ENCODE measurements at places on chromosomes 12 and 14.

- no peak for DNase-seq
Measured at GRCh38 chr12:68403296-68403695, 71.1 kb upstream of the MDM1 start.

- DNase-seq: no peak
Measured at GRCh38 chr12:4174417-4174816, 99.1 kb upstream of the CCND2 start.

DNA sequence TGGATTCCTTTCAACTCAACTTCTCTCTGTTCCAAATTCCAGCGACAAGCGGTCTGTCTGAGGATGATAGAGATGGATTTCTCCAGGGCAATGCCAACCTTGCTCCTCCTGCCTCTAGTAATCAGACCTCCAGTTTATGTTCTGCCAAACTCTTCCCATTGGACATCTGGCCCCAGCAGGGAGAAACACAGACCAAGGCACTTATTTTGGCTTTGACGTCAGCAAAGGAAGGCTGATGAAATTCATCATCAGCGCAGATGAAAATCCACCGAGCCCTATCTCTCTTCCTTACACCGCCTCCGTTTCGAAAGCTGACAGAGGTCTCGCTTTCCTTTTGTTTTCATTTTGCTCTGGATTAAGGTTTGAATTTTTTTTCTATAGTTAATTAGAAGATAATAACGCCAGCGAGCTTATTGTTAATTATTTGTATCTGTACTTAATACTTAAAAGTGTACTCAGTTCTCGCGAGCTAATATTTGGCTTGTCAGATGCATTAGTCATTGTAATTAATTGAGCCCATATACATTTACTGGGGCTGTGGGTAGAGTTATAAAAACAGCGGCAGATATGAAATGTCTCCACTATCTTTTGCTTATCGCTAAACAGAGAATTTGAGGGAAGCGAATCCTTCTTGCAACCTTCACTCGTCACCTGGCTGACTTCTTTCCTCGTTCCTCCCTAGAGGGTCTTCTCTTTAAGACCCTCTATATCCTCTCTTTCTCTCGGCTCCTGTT is 35.9 kb upstream of the MED13L start:
- no peak for DNase-seq

GRCh38 chr12:14369311-14369710 is 3.8 kb downstream of the ATF7IP start:
- DNase-seq: no peak

DNA sequence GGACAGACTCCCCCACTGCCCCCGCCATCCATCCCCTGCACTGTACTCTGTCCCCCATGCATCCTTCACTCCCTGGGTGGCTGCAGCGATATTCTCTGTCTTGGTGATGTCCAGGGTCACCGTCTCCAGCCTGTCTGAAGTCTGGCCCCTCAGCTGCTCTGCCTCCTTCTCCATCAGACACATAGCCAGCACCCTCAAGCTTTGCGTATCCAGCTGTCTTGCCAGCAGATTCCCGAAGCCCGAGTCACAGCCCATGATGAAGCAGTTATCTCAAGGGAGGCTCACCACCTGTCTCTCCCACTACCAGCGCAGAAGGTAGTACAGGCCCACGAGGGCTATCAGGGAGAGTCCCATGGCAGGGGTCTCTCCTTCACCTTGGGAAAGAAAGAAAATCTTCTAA is 77.8 kb downstream of the HSD17B6 start:
- DNase-seq: no peak

GRCh38 chr12:89474615-89475014 is 50.0 kb downstream of the GALNT4 start:
- DNase-seq: no peak

DNA sequence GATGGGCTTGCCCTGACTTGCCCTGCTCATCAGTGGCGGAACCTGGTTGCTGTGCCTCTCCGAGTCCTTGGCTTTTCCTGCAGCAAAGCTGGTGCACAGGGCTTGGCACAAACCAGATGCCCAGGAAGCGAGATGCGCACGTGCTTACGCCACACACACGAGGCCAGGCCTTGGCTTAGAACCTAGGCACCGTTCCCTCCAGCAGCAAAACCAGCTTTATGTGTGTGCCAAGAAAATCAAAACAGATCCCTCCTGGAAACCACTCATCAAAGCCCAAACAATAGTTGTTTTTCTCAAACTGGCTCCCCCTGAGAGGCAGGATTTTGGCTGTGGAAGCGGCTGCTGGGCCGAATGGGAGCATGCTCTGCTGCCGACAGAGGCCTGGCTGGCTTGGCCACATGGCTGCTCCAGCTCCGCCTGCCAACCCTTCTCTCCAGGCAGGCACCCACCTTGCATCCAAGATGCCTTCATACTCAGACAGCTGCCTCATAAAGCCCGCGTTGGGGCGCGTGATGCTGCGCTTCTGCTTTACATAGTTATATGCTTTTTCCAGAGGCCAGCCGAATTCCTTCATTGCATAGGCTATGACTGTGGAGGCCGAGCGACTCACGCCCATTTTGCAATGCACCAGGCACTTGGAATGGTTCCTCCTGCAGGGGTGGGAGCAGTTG is 58.7 kb downstream of the SSH1 start:
- DNase-seq: peak; percentile 62

DNA sequence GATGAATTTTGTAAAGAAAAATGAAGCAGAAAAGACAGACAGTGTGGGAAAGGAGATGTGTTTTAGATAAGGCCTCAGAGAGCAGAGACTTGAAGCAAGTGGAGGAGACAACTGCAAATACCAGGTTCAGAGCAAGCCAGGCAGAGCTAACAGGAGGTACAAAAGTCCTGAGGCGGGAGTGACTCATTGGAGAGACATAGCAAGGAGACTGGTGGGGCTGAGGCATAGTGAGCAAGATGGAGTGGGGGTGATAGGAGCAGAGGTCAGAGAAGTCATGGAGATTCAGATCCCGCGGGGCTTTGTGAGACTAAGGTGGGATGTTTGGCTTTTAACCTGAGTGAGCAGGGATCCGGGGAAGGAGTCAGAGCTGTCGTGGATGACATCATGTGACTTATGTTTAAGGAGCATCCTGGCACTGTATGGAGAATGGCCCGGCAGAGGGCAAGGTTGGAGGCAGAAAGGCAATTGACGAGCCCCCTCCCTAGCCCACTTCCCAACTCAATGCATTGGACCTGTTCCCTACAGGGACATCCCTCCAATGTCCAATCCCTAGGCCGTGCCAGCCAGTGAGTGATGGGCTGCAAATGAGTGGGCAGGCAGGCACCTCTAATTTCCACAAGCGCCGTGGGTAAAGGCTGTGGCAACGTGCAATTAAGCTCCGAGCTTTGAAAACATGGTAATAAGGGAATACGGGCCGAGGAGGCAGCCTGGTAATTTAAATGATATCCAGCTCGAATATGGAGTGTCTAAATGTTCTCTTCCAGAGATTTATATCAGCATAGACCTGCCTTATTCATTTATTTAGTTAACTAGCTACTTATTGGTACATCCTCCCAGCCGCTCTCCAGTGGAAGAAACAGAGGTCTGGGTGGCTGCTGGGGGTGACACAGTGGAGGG is 206.8 kb upstream of the LHX5 start:
- no peak for DNase-seq

DNA sequence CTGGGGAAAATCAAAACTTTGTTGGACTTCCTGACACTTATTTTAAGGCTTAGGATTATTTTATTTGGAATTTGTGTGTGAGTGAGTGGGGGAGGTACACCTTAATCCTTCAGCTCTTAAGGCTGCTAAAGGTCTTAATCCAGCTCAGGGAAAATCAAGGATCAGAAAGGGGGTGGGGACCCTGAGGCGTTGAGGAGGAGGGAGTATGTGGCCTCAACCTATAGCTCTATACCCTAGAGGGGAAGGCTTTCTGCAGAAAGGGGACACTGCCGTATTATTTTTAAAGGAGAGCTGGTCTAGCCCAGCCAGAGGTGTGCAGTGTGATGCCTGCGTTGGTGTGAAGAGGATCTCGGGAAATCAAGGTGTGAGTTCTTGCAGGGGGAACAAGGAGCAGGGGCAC is 20.0 kb downstream of the IRF2BPL start:
- no peak for DNase-seq

GRCh38 chr12:16300736-16301135 is 23.3 kb upstream of the SLC15A5 start:
- DNase-seq: no peak

GRCh38 chr12:115646210-115646609 is 631.3 kb downstream of the MED13L start:
- no peak for DNase-seq

- DNase-seq: no peak
Measured at GRCh38 chr12:127685931-127686330, 581.0 kb upstream of the TMEM132C start.

GRCh38 chr12:60926256-60926655 is 1330.4 kb downstream of the SLC16A7 start:
- DNase-seq: no peak

Data from posterior cingulate gyrus (tissue), 11 donors.